Sigmoid colon (tissue), 7 donors: ENCODE measurements at places on chromosomes 7 and 10. TPM values are rescaled to one million over a fixed set of nuclear protein-coding genes. Genes with fewer than 3 reads are reported as not detected.

DNA sequence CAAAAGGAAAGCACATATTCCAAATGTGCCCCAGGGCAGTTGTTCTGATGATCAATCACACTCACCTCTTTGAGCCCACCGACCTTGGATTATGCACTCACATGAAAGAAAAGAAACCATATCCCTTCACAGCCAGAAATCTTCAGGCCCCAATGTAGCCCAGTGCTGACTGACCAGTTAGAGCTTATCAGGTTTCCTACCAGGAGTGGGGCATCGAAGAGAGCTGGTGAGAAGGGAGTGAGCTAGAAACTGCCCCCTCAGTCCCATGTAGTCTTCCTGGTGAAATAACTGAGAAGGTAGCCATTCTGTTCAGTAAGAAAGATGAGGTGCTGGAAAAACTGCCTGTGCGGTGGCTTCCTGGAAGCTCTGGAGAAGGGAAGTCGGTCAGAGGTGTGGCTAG lies 32.2 kb downstream of the NRCAM start:
- no peaks in the 10 kb centered on the region for H3K36me3 ChIP-seq
- no peaks in the 10 kb centered on the region for H3K27me3 ChIP-seq
- no peak overlapping the region for H3K4me3 ChIP-seq

- no peak for DNase-seq
- H3K4me3 ChIP-seq = no peak overlapping the region
- H3K36me3 ChIP-seq = no peaks in the 10 kb centered on the region
- H3K4me1 ChIP-seq = peaks cover 4% of the 10 kb centered on the region
- H3K27ac ChIP-seq = no peak overlapping the region
Measured at GRCh38 chr7:89975577-89975976, 178.7 kb upstream of the STEAP1 start.

GRCh38 chr7:55523366-55523765 lies 48.9 kb downstream of the VOPP1 start:
- H3K36me3 ChIP-seq = peaks cover 3% of the 10 kb centered on the region
- H3K27ac ChIP-seq = no peak overlapping the region
- H3K27me3 ChIP-seq = no peaks in the 10 kb centered on the region
- no peak overlapping the region for H3K4me3 ChIP-seq

DNA sequence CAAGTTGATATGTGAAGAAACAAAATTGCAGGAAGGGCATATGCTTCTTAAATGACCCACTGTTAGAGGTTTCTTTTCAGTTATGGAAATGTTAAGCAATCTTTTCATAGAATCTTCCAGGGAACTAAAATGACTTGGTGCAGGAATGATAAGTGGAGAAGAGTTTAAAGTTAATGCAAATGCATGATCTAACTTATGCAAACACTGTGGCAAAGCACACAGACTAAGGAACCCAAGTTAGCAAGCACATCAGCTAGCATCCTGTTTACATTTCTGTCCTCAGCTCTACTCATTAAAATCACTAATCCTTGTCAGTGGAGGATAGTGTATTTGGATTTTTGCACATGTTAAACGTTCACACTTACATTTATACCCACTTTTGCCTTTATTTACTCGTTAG lies 9.3 kb downstream of the CLCN1 start:
- H3K27me3 ChIP-seq = no peaks in the 10 kb centered on the region
- no peak overlapping the region for H3K4me3 ChIP-seq
- H3K36me3 ChIP-seq = no peaks in the 10 kb centered on the region
- no peak for DNase-seq
- H3K27ac ChIP-seq = no peak overlapping the region

DNA sequence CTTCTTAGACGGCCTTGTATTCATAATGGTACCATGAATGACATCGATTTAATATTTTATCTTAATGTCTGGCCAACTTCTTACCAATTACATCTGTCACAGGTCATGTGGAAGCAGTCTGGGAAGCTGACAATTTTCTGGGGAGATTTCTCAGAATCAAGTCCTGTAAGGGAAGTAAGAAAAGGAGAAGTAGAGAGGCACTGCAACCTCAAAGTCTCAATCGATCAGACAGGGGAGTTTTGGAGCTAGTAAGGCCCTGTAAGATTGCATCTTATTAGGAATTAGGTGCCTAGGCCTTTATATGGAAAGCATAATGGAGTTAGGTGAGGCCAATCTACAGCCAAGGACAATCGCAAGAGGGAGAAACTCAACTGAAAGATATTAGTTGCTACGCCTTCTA lies 694.6 kb upstream of the SORCS1 start:
- no peak overlapping the region for H3K4me3 ChIP-seq
- H3K27me3 ChIP-seq = no peaks in the 10 kb centered on the region
- H3K4me1 ChIP-seq = no peaks in the 10 kb centered on the region
- DNase-seq = no peak
- H3K27ac ChIP-seq = no peak overlapping the region
- H3K36me3 ChIP-seq = no peaks in the 10 kb centered on the region

DNA sequence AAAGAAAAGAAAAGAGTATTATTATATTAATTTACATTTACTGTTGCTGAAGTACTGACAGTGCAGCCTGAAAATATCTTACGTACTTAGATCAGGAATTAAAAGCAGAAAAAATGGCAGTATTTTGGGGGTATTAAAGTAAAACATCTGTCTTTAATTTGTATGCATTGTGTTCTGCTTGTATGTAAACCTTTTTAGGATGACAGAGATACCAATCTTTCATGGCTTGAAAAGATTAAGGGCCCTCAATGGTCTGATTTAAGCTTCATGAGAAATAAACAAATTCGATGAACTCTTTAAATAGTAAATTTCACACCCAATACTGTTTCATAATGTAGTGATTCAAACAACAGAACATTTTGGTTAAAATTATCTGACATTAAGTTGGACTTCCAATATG lies 116.3 kb downstream of the MLLT10 start:
- no peak overlapping the region for H3K27ac ChIP-seq
- no peaks in the 10 kb centered on the region for H3K36me3 ChIP-seq
- DNase-seq = no peak
- no peak overlapping the region for H3K4me3 ChIP-seq
- H3K4me1 ChIP-seq = no peaks in the 10 kb centered on the region
- H3K27me3 ChIP-seq = no peaks in the 10 kb centered on the region

RBP3 gene
- not detected for total RNA-seq

KAZALD1 gene
- total RNA-seq = 2.8 TPM

DNA sequence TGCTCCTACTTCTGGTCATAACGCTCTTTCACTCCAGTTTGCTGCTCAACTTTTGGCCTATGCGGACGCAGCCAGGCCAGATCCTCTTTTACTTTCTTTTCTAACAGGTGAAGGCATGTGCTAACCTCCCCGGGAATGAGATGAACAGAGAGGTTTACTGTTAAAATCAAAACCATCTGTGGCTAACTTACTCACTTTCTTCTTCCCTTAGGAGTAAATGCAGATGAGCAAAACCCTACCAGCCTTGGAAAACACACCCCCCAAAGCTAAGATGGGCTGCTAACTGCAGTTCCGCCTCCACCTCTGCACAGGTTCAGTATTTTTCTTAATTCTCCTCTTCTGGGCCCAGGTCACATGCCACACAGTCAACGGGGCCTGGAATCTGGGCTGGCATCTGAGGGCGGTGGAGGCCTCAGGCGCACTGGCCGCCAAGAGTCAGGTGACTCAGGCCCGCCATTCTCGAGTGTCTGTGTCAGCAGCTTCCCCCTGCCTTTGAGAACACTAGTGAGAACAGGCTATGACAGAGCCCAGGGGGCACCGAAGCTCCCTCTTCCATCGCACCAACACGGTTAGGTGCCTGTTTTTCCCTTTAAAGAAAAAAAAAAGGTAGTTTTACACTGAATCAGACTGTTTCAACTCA lies 11.1 kb downstream of the FAM53B start:
- DNase-seq = peak; percentile 87
- H3K4me3 ChIP-seq = no peak overlapping the region
- peak overlapping the region; percentile 86 for H3K27ac ChIP-seq
- H3K27me3 ChIP-seq = no peaks in the 10 kb centered on the region
- no peaks in the 10 kb centered on the region for H3K36me3 ChIP-seq

- peak; percentile 46 for DNase-seq
- no peaks in the 10 kb centered on the region for H3K36me3 ChIP-seq
- no peaks in the 10 kb centered on the region for H3K4me1 ChIP-seq
- no peak overlapping the region for H3K4me3 ChIP-seq
- no peak overlapping the region for H3K27ac ChIP-seq
- H3K27me3 ChIP-seq = no peaks in the 10 kb centered on the region
Measured at GRCh38 chr7:1843921-1844335, 173.9 kb downstream of the ELFN1 start.

GRCh38 chr7:101172005-101172853 lies 6.9 kb upstream of the VGF start:
- DNase-seq = no peak
- H3K27me3 ChIP-seq = peaks cover 96% of the 10 kb centered on the region
- H3K4me3 ChIP-seq = no peak overlapping the region
- no peak overlapping the region for H3K27ac ChIP-seq
- no peaks in the 10 kb centered on the region for H3K36me3 ChIP-seq

DNA sequence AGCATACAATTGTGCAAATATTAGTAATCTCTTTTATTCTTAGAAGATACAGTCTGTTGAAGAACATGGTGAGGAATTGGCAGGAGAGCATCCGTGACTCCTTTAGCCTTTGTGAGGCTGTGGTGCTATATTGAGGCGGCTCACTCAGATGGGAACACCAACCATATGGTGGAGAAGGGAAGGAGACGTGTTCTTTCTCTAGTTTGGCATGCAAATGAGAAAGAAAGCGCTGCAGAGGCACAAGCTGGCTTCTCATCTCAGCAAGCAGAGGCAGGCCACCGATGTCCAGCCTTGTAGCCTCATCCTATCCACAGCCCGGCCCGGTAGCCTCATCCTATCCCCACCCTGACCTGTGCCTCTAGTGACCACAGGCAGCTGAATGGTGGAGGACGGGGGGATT lies 288.3 kb downstream of the CAMK1D start:
- no peak for DNase-seq
- no peaks in the 10 kb centered on the region for H3K27me3 ChIP-seq
- no peaks in the 10 kb centered on the region for H3K4me1 ChIP-seq
- H3K4me3 ChIP-seq = no peak overlapping the region
- H3K27ac ChIP-seq = no peak overlapping the region
- no peaks in the 10 kb centered on the region for H3K36me3 ChIP-seq

DNA sequence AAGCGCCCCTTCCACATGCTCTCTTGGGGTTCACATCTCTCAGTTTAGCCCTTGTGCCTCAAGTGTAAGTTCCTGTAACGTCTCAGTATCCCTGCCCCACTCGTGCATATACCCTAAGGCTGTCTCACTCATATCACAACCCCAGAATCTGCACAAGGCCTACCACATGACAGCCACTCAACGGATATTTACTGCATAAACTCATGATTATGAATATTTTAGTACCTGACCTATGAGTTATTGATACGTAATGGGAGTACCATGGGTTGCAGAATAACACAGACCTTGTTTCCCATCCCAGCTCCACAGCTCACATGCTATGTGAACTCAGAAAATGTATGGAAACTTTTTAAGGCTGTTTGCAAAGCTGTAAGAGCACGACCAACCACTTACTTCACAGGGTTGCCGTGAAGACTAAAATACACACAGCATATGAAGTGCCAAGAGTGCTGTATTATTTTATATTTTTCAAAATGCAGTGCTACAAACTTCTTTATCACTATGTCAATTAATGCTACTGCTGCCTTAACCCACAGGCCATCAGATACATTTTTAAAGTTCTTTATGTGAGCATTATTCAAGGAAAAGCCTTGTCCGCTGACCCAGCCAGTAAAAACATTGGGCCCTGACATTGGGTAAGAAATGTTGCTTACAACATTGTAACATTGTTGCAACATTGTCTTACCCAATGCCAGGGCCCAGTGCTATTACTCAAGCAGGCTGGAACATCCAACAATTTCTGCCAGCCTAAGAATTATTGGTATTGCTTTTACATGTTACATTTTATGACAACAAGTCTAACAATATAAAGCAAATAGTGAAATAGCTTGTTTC lies 97.2 kb downstream of the JAZF1 start:
- peak overlapping the region; percentile 76 for H3K27ac ChIP-seq
- peak; percentile 83 for DNase-seq
- H3K4me1 ChIP-seq = no peaks in the 10 kb centered on the region
- no peaks in the 10 kb centered on the region for H3K27me3 ChIP-seq

- no peak for DNase-seq
- H3K27me3 ChIP-seq = no peaks in the 10 kb centered on the region
- no peaks in the 10 kb centered on the region for H3K36me3 ChIP-seq
- no peak overlapping the region for H3K27ac ChIP-seq
Measured at GRCh38 chr7:87648316-87648715, 20.1 kb downstream of the RUNDC3B start.

GRCh38 chr7:72492461-72493065 lies 80.4 kb upstream of the CALN1 start:
- no peak overlapping the region for H3K4me3 ChIP-seq
- H3K27ac ChIP-seq = no peak overlapping the region
- H3K36me3 ChIP-seq = no peaks in the 10 kb centered on the region
- H3K4me1 ChIP-seq = no peaks in the 10 kb centered on the region
- no peaks in the 10 kb centered on the region for H3K27me3 ChIP-seq
